ENCODE measurements at places on chromosomes 5 and 9. TPM values are rescaled to one million over a fixed set of nuclear protein-coding genes. Genes with fewer than 3 reads are reported as not detected.

DNA sequence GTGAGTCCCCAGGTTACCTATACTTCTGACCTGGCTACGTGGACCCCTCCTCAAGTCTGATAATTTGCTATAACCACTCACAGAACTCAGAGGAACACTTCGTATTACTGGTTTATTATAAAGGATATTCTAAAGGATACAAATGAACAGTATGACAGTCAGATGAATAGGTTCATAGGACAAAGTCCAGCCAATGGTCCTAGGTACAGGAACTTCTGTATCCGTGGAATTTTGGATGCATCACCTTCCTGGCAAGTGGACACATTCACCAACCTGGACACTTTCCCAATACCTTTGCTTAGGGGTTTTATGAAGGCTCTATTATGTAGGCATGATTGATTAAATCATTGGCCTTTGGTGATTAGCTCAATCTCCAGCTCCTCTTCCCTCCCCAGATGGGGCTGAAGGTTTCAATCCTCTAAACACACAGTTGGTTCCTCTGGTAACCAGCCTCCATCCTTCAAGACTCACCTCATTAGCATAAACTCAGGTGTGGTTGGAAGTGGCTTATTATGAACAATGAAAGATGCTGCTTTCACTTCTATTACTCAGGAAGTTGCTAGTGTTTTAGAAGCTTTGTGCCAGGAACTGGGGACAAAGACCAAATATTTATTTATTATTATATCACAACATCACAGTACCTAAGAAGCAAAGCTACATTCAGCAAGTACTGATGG lies 149.6 kb upstream of the ELL2 start:
- no peaks in the 10 kb centered on the region for H3K4me1 ChIP-seq
- no peaks in the 10 kb centered on the region for H3K36me3 ChIP-seq
- no peak for DNase-seq
- no peak overlapping the region for H3K4me3 ChIP-seq
- H3K27ac ChIP-seq: no peak overlapping the region

- no peak overlapping the region for H3K27ac ChIP-seq
- H3K36me3 ChIP-seq: no peaks in the 10 kb centered on the region
- no peak for DNase-seq
- H3K4me3 ChIP-seq: no peak overlapping the region
- H3K4me1 ChIP-seq: no peaks in the 10 kb centered on the region
- H3K27me3 ChIP-seq: no peaks in the 10 kb centered on the region
Measured at GRCh38 chr5:16886366-16886736, 49.7 kb downstream of the MYO10 start.

DNA sequence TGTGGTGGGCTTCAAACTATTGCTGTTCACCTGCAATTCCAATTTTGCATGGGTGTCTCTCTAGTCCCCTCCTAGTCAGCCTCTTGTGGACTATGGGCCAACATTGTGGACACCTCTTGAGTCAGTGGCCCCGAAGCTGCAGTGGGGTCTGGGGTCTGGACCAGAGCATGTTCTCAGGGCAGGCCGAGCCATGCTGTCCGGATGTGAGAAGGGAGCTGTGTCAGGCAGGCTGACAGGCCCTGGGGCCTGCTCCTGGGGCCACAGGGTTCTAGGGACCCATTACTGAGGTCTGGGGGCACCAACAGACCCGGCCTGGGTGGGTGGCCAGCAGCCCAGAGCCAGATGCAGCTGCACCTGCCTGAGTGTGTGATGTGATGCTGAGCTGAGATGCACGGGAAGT lies 16.5 kb upstream of the IRX4 start:
- no peak for DNase-seq
- H3K36me3 ChIP-seq: no peaks in the 10 kb centered on the region
- no peak overlapping the region for H3K27ac ChIP-seq
- peaks cover 2% of the 10 kb centered on the region for H3K27me3 ChIP-seq

GRCh38 chr5:10537624-10538023 lies 26.2 kb upstream of the ANKRD33B start:
- DNase-seq: no peak
- H3K36me3 ChIP-seq: no peaks in the 10 kb centered on the region
- H3K27ac ChIP-seq: no peak overlapping the region
- peaks cover 21% of the 10 kb centered on the region for H3K4me1 ChIP-seq
- H3K27me3 ChIP-seq: peaks cover 6% of the 10 kb centered on the region

GRCh38 chr5:3594510-3595005 lies 1.1 kb upstream of the IRX1 start:
- H3K4me1 ChIP-seq: peaks cover 36% of the 10 kb centered on the region
- no peaks in the 10 kb centered on the region for H3K36me3 ChIP-seq
- no peak for DNase-seq
- H3K27me3 ChIP-seq: peaks cover 100% of the 10 kb centered on the region
- H3K27ac ChIP-seq: no peak overlapping the region

- no peaks in the 10 kb centered on the region for H3K4me1 ChIP-seq
- no peaks in the 10 kb centered on the region for H3K36me3 ChIP-seq
- no peak overlapping the region for H3K27ac ChIP-seq
- H3K4me3 ChIP-seq: no peak overlapping the region
- DNase-seq: no peak
Measured at GRCh38 chr9:18299449-18299848, 174.5 kb upstream of the ADAMTSL1 start.

- no peak overlapping the region for H3K27ac ChIP-seq
- H3K36me3 ChIP-seq: peaks cover 9% of the 10 kb centered on the region
- no peak overlapping the region for H3K4me3 ChIP-seq
- no peaks in the 10 kb centered on the region for H3K27me3 ChIP-seq
- H3K4me1 ChIP-seq: no peaks in the 10 kb centered on the region
- no peak for DNase-seq
Measured at GRCh38 chr9:35789541-35789940, 1.9 kb upstream of the NPR2 start.

DNA sequence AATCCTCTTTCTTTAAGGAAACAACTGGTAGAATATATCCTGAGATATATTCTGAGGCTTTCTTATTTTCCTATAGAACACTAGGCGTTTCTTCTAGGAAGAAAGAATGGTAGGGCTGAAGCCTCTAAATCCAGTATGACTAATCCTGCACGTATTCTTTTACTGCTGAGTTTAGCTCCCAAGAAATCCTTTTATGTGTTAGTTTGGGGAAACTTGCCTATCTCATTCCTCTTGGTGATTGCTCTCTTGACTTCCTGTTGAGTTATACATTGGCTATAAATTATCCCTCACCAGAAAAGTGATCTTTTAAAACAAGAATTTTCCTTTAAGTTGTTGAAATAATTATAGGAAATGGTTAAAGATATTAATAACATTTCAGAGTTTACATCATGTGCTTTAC lies 422.9 kb downstream of the TMEM161B start:
- no peak overlapping the region for H3K27ac ChIP-seq
- no peak overlapping the region for H3K4me3 ChIP-seq
- H3K4me1 ChIP-seq: no peaks in the 10 kb centered on the region

Gene CDK9
- polyA plus RNA-seq: 122 TPM

Data from thymus (tissue), 14 donors.